Cerebellar cortex (tissue), 1 donor: ENCODE measurements at places on chromosomes 5 and 9.
A peak's percentile ranks its signal among the peaks of the same experiment; 100 is the strongest.

GRCh38 chr5:37811866-37812265, 28.0 kb downstream of the GDNF start:
- no peak for DNase-seq

DNA sequence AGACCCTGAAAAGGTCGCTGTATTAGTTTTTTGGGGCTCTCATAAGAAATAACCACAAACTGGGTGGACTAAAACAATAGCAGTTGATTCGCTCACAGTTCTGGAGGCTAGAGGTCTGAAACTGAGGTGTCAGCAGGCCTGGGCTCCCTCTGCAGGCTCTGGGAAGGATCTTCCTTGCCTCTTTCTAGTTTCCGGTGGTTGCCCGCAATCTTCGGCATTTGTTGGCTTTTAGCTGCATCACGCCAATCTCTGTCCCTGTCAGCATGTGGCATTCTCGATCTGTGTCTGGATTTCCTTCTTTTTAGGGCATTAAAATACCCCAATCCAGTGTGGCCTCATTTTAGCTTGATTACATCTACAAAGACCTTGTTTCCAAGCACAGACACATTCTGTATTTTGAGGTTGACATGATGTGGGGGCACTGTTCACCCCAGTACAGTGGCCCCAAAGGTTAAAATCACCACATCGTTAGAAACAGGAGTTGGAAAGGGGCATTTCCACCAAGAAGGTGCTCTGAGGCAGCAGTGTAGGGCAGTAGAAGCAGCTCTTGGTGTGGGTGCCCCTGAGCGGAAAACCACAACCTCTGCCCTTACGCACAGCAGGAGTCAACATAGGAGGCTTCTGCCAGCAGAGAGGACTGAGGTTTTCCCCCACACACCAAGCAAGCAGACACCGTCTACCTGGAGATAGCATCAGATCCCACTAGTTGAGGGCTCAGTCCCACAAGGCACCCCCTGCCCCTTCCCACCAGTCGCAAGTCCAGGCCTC, 13.5 kb downstream of the ZNF79 start:
- DNase-seq = peak; percentile 30

DNA sequence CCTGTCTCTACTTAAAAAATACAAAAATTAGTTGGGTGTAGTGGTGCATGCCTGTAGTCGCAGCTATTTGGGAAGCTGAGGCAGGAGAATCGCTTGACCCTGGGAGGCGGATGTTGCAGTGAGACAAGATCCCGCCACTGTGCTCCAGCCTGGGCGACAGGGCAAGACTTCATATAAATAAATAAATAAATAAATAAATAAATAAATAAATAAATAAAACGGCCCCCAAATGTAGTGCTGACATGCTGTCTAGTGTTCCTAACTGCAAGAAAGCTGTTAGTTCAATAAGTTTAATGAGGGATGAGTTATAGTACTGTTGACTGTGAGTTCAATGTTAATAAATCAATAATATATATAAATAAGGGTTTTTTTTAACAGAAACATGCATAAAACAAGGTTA, 7.5 kb upstream of the CYFIP2 start:
- no peak for DNase-seq

- DNase-seq = peak; percentile 50
Measured at GRCh38 chr5:66595756-66596635, at the start of gene MAST4. Gene MAST4, plus strand, starts transcription at chr5:66596393. Its CDS starts 263 bp downstream, at chr5:66596656.

GRCh38 chr9:85523202-85523601, 218.6 kb downstream of the AGTPBP1 start:
- DNase-seq = no peak
